ENCODE measurements at places on chromosomes 2 and 18.

- no peak for DNase-seq
Measured at GRCh38 chr2:10096641-10097040, 16.4 kb upstream of the CYS1 start.

- no peak for DNase-seq
Measured at GRCh38 chr18:60249388-60249787, 123.2 kb downstream of the MC4R start.

DNA sequence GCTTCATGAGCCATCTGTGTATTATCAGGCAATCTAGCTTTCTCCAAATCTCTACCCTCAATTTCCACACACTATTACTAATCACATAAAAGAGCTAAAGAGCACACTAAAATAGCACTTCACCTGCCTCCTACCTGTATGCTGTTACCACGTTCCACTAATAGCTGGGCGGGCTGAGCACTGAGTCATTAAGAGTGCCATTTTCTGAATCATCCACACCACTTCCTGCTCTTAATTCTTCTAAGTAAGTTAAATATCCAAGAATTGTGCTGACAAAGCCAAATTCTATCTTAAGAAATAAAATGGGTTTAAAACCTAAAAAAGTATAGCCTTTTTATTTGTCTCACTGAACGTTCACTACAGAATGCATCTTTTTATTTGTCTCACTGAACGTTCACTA is 35.7 kb downstream of the NOL10 start:
- DNase-seq, result peak; percentile 44

DNA sequence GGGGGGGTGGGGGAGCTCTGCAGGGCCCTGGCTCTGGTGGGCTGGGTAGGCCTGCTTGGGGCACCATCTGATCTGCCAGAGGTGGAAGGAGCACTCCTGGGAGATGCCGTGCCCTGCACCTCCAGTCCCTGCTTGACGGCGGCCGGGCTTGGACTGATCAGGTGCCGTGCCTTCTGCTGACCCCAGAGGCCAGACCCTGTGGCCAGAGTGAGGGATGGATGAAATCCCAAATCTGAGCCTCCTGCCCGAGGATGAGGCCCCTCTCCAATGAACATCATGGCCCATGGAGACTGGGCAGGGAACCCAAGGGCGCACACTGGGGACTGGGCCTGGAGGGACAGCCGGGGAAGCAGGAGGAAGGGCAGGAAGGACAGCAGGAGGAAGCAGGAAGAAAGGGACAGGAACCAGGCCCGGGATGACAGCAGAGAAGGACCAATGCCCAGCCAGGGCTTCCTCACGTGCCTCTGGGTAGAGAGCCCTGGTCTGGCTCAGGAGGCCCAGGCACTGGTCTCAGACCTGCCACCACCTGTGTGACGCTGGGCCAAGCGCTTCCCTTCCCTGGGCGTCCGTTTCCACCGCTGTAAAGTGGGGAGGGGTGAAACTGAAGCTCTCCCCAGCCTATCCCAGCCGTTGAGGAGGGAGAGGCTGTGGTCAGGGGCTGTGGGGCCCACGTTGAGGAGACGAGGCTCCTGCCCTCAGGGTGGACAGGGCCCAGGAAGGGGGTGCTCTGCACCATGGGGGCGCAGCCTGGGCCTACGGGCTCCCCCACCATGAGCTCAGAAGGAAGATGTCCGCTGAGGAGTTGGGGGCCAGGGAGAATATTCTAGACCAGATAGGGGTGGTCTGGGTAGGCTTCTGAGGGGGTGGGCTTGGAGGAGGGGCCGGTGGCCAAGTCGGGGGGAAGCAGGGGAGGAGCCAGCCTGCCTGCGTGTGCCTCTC is 1.0 kb upstream of the GPR35 start:
- DNase-seq, result no peak

DNA sequence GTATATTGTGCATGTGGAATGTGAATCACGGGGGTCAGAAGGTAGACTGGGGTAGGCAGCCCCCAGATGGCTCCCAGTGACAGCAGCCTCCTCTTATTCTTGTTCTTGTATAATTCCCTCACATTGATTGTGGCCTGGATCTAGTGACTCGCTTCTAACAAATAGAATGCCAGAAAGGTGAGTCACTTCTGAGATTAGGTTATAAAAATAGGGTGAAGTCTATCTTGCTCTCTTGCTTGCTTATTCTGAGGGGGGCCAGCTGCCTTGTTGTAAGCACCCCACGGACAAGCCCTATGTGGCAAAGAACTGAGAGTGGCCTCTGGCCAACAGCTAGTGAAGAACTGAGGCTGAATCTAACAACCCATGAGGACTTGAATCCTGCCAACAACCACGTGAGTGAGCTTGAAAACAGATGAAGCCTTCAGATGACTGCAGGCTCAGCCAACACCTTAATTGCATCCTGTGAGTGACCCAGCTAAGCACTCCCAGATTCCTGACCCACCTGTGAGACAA is 15.6 kb upstream of the RMND5A start:
- DNase-seq, result no peak

- DNase-seq, result no peak
Measured at GRCh38 chr2:120461092-120461491, 115.2 kb downstream of the INHBB start.

- DNase-seq, result no peak
Measured at GRCh38 chr2:151021747-151022452, 239.8 kb downstream of the RBM43 start.

DNA sequence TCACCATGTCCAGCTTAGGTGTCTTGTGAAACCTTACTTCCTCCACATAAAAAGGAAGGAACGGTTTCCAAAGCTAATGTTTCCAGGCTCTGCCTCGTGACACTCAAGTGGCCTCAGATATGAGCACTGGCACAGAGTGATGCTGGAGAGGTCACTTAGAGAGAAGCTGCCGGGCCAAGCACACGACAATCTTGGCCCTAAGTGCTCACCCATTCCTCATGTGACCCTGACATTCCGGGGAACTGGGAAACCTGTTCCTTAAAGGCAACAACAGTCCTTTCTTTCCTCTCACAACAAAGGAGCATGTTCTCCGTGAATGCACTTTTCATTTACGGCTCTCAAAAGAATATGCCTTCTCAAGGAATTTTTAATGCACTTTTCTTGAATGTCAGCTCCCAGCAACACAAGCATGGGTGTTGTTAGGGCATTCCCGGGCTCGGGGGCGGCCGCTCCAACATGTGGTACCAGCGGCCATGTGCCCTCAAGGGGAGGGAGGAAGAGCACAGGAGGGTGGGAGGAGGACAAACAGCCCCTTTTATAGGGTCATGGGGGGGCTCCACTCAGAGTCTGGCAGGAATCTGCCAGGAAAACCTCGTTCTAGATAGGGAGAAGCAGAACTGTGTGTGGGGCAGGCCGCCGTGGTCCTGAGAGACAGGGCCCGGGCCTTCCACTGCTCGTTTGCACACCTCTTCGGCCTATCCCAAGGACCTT is 118.6 kb downstream of the MBP start:
- no peak for DNase-seq

GRCh38 chr2:238912228-238912915 is 64.5 kb downstream of the TWIST2 start:
- DNase-seq, result no peak

DNA sequence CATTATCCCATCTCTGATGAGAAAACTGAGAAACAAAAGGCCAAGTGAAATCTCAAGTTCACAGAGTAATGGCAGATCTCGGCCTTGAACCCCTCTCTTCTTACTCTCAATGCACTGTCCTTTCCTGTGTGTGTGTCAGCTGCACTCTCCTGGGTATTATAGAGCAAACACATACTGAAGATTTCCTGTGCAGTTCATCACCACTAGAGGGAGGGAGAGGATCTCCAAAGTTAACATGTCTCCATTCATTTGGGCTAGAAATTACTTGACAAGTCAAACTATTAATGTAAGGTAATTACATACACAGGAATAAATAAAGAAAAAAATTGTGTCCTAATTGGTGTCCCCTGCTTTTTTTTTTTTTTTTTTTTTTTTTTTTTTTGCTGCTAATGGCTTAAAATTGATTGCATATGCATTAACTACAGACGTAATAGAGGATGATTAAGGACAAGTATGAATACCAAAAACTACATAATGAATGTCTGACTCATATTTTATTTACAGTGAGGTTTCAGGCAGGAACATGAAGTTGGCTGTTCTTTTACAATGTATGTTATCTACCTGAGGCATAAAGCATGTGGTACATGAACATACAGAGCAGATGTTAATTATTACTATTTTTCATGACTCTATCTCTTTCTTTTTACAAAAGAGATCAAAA is 269.2 kb downstream of the NYAP2 start:
- DNase-seq, result peak; percentile 65

GRCh38 chr2:120920454-120921148 is 184.9 kb downstream of the GLI2 start:
- DNase-seq, result no peak

DNA sequence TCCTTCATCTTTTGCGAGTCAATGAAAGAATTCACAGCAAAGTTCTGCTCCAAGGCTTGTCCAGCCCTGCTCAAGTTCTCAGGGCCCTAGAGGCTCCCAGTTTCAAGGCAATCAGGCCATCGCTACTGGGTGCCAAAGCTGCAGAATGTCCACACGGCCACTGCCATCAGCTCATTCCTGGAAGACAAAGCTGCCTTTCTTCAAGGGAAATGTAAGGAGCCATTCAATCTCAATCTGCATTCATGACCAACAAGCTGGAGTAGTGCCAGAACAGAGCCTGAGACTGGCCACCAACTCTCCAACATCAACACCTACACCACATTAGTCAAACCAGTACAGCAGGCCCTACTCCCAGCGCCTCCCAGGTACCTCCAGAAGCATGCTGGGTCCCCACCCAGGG is 202.2 kb downstream of the TCF4 start:
- DNase-seq, result no peak

DNA sequence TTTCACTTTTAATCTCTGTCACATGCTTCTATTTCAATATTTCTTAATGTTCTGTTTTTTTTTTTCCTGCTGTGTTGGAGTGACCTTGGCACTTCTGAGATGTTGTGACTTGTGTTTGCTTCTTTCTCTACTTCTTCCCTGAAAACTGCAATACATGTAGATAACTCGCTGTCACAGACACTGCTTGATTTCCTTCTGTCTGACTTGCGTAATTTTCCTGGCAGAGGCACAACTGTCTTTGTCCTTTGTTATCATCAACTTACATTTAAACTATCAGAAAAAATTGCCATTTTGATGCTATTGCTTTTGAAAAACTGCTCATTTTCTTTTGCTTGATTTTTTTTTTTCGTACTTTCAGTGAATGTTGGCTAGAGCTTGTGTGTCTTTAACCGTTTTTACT is 69.0 kb downstream of the BABAM2 start:
- no peak for DNase-seq

DNA sequence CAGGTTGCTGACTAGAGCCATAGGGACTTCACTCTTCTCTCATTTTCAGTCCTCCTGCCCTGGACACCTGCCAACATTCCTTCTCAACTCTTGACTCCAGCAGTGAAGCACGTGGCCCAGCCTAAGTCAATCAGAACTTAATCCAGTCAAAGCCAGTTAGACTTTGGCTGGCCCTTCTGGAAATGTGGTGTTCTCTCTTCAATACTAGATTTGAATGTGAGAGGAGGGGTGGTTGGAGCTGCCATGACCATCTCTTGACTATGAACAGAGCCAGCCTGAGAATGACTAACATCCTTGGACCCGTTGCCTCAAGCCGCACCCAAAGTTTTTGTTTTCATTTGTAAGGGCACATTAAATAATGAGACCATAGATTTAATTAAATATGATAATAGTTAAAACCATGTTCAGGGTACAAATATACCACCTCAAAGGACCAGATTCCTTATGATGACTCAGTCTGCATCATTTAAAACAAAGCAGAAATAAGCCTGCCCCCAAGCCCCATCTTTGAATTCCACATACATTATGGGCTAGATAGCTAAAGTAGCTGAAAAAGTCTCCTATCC is 49.7 kb upstream of the RASGRP3 start:
- DNase-seq, result no peak

- DNase-seq, result no peak
Measured at GRCh38 chr18:42052122-42052708, 97.2 kb downstream of the PIK3C3 start.
